ENCODE measurements at places on chromosomes 2 and 18. TPM values are rescaled to one million over a fixed set of nuclear protein-coding genes. Genes with fewer than 3 reads are reported as not detected.

- DNase-seq: no peak
Measured at GRCh38 chr2:26114151-26114550, 58.7 kb upstream of the GAREM2 start.

DNA sequence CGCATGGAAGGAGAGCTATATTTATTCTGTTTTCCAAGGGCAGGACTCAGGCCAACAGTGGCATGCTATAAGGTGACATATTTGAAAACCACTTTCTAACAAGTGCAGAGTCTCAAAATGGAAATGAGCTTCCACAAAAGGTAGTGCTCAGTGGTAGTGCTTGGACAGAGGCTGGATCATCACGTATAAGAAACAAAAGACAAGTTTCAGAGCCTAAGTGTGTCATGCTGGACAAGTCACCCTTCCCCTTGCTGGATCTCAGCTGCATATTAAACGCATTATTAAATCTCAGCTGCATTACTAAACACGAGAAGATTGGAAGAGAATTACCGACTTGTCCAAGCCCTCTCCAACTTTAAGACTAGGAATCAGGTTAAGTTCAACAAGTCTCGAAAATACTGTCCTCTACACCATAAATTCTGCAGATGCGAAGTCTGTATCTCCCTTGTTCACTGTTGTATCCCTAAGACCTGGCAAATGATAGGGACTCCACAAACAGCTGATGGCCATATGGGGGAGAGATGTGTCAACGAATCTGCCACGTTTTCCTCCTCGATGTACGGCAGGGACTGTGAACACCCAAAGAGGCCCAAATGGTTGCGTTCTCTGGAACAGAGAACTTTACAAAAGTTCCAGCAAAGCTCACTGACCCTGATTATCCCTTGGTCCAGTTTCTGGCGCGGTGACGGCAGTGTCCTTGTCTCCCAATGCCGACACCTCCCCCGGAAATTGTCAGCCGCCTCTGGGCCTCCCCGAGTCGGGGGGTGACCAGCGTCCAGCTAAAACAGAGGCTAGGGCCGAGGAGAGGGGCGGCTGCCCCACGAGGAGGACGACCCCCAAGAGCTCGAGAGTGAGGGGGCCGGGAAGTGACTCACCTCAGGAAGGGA is 611 bp downstream of the NOL10 start:
- DNase-seq: peak; percentile 36

- no peak for DNase-seq
Measured at GRCh38 chr2:161123531-161124030, 36.6 kb upstream of the TANK start.

- DNase-seq: no peak
Measured at GRCh38 chr2:109200616-109201464, 71.8 kb downstream of the SH3RF3 start.

DNA sequence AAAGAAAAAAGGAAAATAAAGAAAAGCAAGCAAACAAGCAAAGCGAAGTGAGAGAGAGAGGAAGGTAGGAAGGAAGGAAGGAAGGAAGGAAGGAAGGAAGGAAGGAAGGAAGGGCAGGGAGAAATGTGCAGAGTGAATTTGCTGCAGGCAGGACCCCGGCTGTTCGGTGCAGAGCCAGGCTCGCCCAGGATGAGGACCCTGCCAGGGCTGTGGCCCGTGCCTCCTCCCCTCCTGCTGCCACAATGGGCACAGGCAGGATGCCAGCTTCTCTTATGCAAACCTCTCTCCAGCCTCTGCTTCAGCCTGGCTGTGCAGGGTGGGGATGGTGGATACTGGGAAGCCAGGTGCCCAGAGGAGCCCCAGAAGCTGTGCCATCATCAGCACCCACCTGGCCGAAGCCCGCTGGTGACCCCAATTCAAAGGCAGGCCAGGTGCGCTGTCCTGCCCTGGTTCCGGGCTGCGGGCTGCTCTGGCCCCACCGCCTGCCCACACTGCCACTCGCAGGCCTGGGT is 3.2 kb downstream of the GPR17 start:
- DNase-seq: peak; percentile 69

- DNase-seq: no peak
Measured at GRCh38 chr2:133837441-133838094, 269.3 kb upstream of the NCKAP5 start.

DNA sequence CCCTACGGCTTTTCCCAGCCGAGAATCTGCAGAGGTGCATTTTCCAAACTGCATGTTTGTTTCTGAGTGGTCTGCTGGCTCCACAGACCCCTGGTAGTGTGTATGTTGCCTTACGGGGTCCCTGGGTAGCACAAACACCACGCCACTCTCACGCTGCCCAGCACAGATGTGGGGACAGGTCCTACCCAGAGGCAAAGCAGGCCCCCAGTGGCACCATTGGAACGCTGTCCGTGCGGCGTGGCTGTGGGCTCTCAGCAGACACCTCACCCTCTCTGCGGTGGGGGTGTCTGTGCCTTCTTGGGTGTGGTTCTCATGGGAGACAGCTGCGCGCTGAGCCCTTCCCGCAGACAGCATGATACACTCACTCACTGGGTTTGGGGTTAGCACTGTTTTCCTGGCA is 137.4 kb downstream of the NFATC1 start:
- DNase-seq: peak; percentile 53

DNA sequence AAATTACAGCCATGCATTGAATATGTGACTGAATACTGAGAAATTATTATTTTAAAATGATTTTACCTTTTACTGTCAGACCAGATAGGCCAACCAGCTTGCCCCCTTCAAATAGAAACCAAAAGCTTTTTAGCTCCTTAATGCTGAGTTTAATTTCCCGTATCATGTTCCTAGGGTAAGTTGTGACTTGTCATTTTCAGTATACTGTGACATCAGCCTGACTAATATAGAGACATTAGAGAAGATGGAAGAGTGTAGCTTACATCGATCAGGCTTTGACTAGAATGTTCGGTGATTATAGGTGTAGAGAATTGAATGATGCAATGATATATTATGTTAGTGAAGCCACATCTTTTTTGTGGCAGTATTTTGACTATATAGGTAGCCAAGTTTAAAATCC is 50.6 kb upstream of the ZEB2 start:
- DNase-seq: no peak

DNA sequence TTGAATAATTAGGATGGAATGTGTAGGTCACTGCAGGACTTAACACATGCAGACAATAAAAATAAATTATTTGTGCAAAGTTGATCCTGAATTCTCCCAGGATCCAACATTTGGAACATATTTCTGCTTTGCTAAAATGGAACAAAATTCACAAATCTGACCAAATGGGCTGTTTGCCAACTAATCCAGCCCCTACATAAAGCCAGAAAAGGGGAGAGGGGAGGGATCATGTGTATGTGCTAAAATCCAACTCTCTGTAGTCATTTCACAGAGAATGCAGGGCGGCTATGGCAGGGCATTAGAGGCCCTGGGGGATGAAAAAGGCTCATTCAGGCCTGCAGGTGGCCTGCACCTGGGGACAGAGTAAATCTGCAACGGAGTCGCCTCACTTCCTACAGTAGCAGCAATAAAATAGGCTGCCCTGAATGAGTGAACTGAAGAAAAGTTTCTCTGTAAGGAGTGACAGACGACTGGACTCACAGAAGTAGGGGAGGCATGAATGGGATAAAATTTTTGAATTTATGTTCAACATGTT is 4.0 kb upstream of the ZFP36L2 start:
- peak; percentile 27 for DNase-seq

GRCh38 chr18:6807515-6808257 is 78.2 kb downstream of the ARHGAP28 start:
- DNase-seq: no peak

DNA sequence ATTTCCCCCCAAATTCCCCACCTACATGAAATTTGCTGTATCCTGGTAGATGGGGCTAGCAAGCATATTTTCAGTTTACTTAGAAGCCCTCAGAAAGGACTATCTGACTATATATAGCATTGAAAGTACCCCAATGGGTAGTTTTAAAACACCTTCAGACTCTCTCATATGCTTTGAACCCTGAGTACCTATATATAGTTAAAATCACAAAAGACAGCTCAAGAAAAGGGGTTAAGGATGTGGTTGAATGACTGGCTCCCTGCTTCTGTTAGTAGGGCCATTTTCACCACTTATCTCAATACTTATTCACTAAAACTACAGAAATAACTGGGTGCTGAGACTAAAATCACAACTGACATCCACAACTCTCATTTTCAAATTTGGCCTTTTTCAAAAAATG is 18.5 kb downstream of the WDPCP start:
- DNase-seq: no peak

GRCh38 chr2:12903272-12903671 is 186.5 kb downstream of the TRIB2 start:
- no peak for DNase-seq

DNA sequence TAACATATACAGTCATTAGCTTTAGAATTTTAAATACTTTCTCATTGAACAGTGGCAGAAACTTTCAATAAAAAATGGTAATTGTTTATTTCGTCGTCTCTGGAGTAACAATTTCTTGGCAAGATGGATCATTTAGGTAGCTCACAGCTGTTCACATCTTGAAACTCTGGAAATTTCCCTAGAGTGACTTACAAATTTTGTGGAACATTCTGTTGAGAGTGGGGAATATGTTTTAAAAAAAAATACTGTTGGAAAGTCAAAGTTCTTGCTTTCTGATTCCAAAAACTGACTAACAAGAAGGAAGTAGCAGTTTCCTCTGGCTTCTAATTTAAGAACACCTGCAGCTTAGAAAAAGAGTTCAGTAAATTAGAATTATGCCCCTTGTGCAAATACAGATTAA is 11.2 kb upstream of the CALCRL start:
- DNase-seq: no peak

DNA sequence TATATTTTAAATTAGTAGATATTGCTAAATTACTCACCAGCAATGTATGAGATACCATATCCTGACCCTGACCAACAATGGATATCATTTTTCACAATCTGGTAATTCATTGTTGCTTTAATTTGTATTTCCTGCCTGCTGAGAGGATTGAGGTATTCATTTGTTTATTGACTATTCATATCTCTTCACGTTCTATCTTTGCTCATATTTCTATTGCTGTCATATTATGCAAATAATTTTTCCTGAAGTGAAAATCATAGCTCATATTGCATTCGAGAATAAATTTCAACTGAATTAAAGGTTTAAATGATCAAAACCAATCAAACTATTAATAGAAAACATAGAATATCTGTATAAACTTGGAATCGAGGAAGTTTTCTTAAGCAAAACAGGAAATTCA is 31.0 kb downstream of the INO80D start:
- DNase-seq: no peak

- no peak for DNase-seq
Measured at GRCh38 chr18:9189491-9189890, 52.9 kb downstream of the ANKRD12 start.

DNA sequence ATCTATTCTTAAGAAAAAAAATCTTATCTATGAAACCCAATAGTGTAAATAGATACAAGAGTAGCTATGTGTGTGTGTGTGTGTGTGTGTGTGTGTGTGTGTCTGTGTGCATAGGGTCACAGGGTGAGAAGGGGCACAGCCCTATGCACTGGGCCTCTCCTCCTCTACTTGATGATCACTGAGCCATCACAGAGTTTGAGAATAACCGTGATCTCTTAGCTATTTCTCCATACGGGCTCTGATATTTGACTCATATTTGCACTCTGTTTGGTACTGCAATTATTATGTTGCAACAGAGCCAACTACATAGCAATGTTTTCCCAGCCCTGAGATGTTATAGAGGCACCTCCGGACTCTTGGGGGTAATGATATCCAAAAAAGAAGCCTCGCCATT is 28.8 kb upstream of the SLC40A1 start:
- no peak for DNase-seq

GRCh38 chr2:40165509-40165844 is 286.4 kb downstream of the SLC8A1 start:
- DNase-seq: peak; percentile 64

- DNase-seq: no peak
Measured at GRCh38 chr2:183541766-183542165, 417.5 kb downstream of the NUP35 start.

DNA sequence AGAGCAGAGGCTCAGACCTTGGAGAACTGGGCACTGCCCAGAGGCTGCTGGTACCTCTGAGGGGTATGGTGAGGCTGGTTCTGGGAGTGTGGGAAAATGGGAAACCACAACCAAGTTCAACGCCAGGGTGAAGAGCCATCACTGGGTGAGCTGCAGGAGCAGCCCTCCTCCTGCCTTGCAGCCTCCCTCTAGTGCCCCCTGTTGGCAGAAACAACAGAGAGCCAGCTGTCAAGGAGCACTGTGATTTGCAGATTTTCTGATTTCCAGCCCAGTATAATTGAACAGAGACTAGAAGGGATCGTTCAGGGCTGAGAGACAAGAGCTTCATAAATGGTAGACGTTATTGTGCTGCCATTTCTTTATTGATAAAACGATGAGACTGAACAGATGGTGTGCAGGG is 50.5 kb downstream of the MAPK4 start:
- no peak for DNase-seq

- peak; percentile 61 for DNase-seq
Measured at GRCh38 chr18:78979056-78979729, 425 bp upstream of the SALL3 start.

DNA sequence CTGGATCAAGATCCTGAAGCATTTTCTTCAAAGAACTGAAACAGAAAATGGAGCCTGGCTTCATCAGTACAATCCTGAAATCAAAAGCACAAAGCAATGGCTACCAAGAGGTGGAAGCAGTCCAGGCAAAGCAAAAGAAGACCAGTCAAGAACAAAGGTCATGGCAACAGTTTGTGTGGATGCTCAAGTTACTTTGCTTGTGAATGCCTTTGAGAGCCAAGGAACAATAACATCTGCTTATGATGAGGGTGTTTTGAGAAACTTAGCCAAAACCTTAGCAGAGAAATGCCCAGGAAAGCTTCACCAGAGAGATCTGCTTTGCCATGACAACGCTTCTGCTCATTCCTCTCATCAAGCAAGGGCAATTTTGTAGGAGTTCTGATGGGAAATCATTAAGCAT is 723.1 kb downstream of the TMEM182 start:
- DNase-seq: no peak

LRRTM1 gene
- polyA plus RNA-seq: 0.72 TPM

FAP gene
- polyA plus RNA-seq: 0.43 TPM

RTP5 gene
- 0.05 TPM for polyA plus RNA-seq

STPG4 gene
- not detected for polyA plus RNA-seq

KRTCAP3 gene
- 0.38 TPM for polyA plus RNA-seq

MRO gene
- polyA plus RNA-seq: 5.8 TPM

Measured in right cardiac atrium (tissue), 5 donors.